ENCODE measurements at places on chromosomes 7 and 10. TPM values are rescaled to one million over a fixed set of nuclear protein-coding genes. Genes with fewer than 3 reads are reported as not detected.

Gene NUTM2B
- 0.25 TPM for total RNA-seq

DNA sequence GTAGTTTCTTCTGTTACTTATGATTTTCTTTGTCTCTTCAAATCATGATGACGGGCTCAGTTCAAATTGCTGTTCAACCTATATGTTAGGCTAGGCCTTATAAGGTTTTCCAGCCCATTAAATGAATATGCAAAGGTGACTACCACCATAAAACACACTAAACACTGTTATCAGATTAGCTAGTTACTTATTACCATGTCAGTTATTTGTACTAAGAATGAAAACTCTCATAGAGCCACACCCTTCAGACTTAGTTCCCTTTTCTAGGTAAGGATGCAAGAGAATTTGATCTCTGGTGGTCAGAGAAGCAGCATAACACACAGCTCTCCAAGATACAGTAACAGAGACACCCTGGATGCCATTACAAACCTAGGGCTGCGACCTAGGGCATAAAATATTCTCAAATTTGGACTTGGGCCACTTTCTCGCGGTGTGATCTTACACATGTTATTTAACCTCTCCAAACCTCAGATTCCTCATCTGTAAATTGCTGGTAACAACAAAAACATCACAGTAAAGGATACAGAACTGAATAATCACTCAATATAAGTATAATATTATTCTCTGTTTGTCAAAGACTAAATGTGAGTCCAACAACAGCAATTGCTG is 35.6 kb downstream of the ANKMY2 start:
- no peak for DNase-seq

Gene NEUROD6
- not detected for total RNA-seq

Gene SFXN3
- total RNA-seq = 95.0 TPM

Gene LRMDA
- total RNA-seq = 22.6 TPM

Gene ZNF488
- total RNA-seq = not detected

- peak; percentile 98 for DNase-seq
Measured at GRCh38 chr10:30857803-30858202, 173.9 kb downstream of the ZNF438 start.

- DNase-seq = no peak
Measured at GRCh38 chr10:119803264-119803663, 69.4 kb downstream of the MCMBP start.

DNA sequence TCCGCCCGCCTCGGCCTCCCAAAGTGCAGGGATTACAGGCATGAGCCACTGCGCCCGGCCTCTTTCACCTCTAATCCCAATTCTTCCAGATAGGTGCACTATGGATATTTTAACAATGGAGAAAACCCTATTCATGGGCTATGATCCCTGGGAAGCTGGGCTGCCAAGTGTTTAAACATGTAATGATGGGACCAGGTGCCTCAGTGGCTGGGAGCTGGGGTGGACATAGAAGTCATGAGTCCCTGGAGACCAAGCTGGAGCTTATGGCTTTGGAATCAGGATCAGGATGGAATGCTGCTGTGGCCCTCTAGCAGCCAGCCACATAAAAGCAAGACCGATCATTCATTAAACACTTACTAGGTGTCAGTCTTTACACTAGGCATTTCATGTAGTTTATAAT is 41.8 kb upstream of the IGFBP3 start:
- DNase-seq = no peak

Gene HOXA2
- total RNA-seq = 2.0 TPM

- DNase-seq = no peak
Measured at GRCh38 chr10:70357565-70357964, 24.9 kb downstream of the LRRC20 start.

DNA sequence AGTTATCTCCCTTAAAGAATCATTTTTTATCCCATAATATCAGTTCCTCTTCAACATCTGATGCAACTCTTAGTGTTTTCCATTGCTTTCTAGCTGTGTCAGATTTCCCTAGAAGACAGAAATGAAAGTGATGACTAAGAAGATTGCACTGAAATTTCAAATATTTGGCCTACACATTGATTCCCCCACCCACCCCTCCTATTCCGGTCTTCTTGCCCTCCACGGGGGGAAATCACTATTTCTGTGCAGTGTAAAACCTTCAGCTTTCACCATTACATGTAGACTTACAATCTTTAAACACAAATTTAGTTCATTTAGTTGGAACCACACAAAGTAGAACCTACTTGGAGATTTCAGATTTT is 63.7 kb upstream of the IL6 start:
- DNase-seq = no peak

DNA sequence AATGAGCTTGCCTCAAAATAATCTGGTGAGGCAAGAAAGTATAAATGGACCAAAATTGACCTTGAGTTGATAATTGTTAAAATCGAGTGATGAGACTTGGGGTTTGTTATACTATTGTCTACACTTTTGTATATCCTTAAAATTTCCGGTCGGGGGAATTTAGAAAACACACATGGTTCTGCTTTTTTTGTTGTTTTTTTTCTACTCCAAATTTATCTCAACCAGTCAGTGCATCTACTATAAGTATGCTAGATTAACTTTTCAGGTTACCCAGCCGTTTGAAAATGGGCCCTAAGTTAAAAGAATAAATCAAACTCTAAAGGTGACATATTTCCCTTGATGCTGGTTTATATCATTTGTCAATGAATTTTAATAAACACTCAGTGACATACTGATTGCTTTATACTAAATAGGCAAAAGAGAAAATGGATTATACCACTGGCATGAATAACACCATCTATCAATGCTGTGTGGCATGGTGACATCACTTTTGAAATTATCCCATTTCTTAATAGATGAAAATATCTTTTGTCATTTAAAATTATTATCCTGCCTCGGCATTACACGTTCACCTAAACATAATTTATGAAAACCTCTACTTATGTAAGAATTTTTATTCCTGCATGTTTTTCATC is 40.3 kb upstream of the ST8SIA6 start:
- DNase-seq = no peak

DNA sequence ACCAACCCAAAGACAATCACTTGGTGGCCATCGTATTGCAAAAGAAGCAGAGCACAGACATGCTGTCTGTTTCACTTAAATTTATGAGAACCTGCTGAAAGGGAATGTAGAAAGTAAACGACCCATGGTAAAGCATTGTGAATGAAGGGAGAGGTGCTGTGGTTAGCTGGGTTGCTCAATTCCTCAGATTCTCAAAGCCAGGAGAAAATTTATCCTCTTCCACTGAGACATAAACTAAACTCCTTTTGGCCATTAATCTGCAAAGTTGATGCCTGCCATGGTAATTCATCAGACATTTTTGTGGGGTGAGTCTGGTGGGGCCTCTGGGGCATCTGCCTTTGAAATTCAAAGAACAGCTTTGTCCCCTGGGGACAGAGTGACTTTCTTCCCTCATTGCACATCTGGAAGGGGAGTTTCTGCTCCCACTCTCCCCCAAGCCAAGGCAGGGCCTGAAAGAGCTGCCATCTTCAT is 951.0 kb downstream of the LRMDA start:
- DNase-seq = no peak

- DNase-seq = no peak
Measured at GRCh38 chr7:27870595-27870994, 130.6 kb downstream of the TAX1BP1 start.

Gene MSS51
- total RNA-seq = 1.5 TPM

All from vagina (tissue), 2 donors.